ENCODE measurements at places on chromosomes 12 and 14.

- DNase-seq = no peak
Observed at GRCh38 chr14:71589609-71590008, 342.6 kb upstream of the RGS6 start.

DNA sequence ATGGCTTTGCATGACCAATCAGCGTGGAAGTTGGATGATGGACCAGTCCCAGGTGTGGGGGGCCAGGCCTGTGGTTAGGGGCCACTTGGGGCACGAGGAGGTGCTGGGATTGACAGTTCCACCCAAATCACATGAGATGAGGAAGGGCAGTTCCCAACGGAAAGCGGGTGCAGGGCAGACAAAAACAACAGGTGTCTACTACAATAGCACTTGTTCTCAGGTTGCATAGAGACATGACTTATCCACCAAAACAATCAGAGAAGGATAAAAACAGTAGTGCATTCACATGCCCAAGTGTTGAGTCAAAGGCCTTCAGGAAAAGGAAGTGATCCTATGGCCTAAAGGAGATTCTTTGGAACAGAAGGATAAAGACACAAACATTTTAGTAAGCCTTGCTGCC lies 14.6 kb upstream of the EIF2B2 start:
- DNase-seq = no peak

- no peak for DNase-seq
Observed at GRCh38 chr14:55535516-55536203, 44.3 kb upstream of the KTN1 start.

- DNase-seq = no peak
Observed at GRCh38 chr14:31200702-31200990, 6.9 kb downstream of the HECTD1 start.

DNA sequence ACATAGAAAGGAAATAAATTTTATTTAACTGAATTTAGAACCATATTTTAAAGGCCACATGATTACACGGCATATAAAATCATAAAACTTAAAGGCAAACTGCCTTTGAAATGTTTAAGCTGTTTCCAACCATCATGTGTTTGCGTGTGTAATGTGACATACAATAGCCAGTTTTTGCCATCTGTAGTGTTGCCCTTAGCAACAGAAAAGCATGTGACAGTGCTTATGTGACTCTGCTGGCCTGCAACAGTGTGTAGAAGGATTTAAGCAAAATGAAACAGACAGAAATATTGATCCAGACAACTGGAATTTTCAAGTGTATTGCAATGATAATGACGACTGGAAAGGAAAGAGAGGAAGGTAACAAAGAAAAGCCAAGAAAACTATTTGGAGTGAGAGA lies 49.5 kb downstream of the TSPAN19 start:
- no peak for DNase-seq

DNA sequence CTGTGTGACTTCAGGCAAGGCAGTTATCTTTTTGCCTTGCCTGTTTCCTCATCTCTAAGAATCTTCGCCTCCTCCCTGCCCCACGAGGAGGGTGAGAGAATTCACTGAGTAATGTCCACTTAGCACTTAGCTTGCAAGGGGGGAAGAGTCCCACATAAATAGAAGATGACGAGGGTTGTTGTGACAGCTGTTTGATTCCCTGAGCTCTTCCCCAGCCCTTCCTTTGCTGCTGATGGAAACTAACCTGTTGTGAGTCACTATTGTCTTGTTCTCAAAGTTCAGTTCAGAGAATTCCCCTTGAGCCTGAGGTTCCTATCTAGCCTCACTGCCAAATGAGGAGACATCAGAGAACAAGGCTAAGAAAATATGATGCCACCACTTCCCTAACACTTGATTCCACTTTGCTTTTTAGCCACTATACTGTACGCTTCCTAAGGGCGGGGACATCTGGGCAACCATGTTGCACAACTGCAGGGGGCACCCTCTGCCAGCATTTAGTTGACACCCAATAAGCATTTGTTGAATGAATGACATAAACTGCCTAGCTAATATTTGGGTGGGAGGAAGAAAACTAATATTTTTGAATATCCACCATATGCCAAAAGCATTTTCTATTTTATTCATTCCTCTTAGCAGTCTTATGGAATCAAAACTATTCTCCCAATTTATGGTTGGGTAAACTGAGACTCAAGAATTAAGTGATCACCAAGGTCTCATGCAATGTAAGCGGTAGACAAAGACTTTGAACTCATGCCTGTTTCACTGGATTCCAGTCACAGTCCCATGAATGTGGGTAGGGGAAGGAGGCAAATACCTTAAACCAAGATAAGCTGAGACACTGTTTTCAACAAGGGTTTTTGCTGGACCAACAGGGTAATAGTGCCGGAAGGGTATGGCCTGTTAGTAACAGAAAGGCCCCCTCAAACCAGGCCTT lies 77.6 kb downstream of the ZFP36L1 start:
- DNase-seq = no peak

DNA sequence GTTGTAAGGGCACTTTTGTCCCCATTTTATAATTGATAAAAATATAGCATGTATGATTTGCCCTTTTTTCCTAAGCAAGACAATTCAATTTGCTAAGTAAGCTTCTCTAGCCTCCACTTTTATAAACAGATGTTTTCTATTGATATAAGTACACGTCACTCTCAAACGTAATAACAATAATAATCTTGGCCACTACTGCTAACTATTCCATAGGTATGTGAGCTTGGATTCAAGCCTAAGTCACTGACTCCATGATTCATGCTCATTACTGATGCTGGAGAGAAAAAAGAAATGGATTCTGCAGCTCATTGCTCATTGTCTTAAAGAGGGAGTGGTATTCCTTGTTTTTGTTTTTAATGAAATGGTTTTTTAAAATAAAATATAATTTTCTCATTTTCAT lies 661.0 kb downstream of the GALC start:
- no peak for DNase-seq

DNA sequence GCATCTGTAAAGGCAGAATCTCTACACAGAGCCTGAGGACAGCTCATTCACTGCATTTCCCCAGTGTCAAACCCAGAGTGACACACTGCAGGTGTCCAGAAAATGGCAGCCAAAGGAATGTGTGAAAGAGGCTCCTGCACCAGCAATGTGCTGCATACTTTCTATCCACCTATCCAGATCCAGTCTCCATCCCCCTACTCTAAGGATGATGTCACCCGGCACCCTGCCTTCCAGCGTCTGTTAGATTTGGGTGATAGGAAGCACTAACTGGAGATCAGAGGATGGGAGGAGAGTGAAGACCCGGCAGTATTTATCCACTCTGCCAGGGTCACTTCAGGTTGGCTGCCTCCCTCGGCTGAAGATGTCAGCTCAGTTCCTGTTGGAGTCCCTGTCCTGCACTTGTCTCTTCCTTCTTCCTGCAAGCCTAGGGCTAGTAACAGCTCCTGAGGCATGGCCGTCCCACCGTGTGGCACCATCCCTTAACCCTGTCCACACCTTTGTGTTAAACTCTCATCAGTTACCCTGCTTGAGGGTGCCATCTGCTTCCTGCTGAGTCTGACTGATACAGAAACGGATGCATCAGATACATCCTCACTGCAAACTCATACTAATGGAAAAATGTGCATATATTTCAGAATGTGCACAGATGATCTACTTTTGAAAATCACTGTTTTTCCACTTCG lies 13.0 kb upstream of the GPR68 start:
- no peak for DNase-seq

DNA sequence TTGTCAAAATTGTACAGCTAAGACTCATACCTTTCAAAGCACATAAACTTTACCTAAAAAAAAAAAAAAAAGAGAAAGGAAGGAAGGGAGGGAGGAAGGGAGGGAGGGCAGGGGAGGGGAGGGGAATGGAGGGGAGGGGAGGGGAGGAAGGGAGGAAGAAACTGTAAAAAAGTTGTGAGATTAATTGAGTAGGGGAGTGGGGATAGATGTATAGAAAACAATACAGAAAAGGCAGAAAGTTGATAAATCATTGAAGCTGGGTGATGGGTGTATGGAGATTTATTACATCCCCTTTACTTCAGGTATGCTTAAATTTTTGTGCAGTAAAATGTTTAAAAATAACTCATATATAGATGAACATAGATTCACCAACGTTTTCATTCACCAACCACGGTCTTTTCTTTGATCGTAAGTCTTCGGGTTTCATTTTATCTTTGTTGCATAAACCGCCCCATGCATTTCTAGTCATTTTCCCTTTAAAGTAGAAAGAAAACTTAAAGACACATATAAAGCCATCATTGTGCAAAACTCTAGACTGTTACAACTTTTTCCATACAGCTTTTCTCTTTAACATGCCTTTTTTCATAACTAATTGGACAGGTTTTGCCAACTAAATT lies 191.2 kb upstream of the KRR1 start:
- DNase-seq = no peak

- DNase-seq = no peak
Observed at GRCh38 chr12:123488539-123489230, 30.7 kb downstream of the SNRNP35 start.

DNA sequence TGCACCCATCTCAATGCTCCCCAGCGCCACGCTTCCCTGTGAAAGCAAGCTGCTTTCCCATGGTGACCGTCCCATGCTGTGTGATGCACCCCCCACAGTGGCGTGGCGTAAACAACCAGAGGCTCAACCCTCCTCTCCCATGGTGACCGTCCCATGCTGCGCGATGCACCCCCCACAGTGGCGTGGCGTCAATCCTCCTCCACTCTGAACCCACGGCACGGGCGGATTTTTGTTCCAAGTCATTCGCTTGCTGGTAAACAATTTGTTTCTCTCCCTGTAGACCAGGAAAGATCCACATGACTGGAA lies 8.9 kb downstream of the STX2 start:
- DNase-seq = no peak

DNA sequence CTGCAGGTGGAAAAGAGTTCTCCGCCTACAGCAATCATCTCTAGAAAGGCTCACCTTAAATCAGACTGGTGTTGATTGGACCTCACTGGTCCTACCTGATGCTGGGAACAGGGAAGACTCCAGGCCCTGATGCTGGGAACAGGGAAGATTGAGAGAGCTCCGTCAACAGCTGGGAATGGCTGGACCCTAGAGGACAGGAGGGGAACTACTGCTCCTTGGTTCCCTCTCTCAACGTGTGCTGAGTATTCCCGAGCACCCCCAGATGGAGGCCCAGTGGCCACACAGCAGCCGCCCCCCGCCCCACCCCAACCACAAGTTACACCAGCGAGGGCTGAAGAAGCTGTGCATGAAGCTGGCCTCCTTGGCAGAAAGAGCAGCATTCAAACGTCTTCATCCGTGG lies 240.3 kb downstream of the SLC15A4 start:
- no peak for DNase-seq

GRCh38 chr12:108173892-108174291 lies 44.8 kb downstream of the WSCD2 start:
- no peak for DNase-seq

DNA sequence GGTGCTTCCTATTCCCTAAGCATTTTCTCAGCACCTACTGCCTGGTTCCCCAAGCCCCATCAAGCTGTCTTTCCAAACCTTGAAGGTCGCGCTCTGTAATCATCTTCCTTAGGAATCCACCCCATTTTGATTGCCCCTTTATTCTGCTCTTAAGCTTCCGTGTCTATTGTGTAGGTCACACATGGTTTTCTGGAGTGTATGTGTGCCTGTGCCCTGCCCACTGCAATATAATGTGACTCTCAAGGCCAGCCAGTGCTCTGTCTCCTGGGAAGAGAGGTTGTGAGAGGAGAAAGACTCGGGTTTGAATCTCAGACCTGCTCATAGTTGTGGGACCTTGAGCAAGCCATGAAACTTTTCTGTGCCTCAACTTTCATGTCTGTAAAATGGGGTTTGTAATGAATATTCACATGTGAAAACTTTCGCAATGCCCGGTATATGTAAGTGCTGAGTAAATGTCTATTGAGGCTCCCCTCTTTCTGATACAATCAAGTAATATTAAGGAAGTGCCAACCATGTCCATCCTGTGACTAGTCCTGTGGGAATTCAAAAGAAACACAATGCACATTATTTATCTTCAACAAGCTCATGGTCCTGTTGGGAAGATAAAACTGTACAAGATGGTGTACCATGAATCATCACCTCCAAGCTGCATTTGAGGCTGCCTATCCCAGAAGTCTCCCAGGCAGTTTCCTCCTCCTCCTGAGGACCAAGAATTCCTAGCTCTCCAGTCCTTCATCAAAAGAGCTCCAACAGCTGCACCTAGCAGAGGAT lies 774 bp upstream of the KRT75 start:
- no peak for DNase-seq

GRCh38 chr14:80868260-80868659 lies 73.3 kb downstream of the CEP128 start:
- DNase-seq = no peak

DNA sequence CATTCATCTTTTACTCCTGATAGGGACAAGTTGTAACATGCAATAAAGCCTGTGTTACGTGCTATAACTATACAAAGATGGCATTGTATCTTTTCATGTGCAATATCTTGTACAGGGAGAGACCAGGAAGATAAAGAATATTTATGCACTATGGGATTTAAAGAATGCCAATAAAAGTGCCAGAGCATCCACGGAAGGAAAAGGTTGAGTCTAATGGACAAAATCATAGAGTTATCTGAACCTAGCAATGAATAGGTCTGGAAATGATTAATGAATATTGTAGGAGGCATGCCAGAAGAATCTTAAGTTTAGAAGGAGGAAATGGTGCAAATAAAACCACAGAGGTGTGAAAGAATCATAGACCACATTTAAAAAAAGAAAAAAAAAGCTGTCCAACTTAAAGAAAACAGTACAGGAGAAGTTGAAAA lies 263.9 kb downstream of the KCNC2 start:
- no peak for DNase-seq

DNA sequence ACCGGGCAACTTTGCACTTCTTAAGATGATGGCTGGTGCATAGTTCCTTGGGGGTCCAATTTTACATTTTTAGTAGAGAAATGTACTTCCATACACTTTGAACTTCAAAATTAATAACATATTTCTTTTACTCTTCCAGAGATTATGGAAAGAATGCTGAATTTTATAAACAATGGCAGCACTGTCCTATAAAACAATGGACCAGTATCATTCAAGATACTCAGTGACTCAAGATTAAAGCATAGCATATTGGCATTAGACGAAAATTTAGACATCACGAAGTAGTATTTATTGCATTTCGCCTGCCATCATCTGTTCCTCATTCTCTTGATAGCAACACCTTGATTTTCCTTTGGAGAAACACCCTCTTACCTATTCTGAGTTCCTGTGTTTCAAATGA lies 118.3 kb upstream of the ATF7IP start:
- DNase-seq = no peak

- peak; percentile 84 for DNase-seq
Observed at GRCh38 chr14:92254786-92255185, 68.2 kb upstream of the SLC24A4 start.

- DNase-seq = no peak
Observed at GRCh38 chr12:64627771-64628170, 17.5 kb downstream of the RASSF3 start.

DNA sequence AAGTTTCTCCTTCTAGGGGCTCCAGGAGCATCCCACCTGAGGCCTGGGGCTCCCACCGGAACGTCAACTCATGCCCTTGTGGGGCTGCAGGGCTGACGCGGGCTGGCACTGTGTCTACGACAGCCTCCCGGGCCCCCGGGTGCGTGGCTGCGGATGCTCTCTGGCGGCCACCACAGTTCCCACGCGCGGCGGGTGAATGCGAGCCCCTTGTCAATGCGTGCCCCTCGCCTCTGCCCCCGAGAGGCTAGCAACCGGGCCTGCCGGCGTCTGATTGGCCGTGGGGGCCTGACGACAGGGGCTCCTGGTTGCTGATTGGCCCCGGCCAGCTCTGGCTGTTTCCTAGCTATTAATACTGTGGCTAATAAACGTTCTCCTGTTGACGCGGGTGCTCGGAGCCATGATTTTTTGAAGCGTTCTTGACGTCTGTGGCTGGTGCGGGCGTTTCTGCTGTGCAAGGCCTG lies 1.8 kb upstream of the MEG3 start:
- DNase-seq = peak; percentile 84
